ENCODE measurements at places on chromosomes 11 and 22. TPM values are rescaled to one million over a fixed set of nuclear protein-coding genes. Genes with fewer than 3 reads are reported as not detected.

The MRGPRX3 gene
- not detected for total RNA-seq

The GNB1L gene
- 20.4 TPM for total RNA-seq

DNA sequence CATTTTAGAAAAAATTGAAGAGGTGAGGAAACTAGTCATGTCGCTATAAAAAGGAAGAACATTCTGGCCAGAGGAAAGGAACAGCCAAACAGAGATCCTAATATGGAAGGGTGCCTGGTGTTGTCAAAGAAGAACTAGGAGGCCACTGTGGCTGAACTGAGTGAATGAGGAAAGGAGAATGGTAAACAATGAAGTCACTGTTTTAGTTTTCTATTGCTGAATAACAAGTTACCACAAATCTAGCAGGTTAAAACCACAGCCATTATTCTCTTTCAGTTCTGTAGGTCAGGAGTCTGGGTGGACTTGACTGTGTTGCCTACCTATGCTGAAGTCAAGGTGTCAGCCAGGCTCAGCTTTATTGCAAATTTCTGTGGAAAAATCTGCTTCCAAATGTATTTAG, 549.3 kb upstream of the CCDC90B start:
- no peak for DNase-seq

The FDXACB1 gene
- total RNA-seq, result 3.0 TPM

- DNase-seq, result no peak
These were observed 11.5 kb upstream of the TPP1 start for GRCh38 chr11:6630632-6631291.

DNA sequence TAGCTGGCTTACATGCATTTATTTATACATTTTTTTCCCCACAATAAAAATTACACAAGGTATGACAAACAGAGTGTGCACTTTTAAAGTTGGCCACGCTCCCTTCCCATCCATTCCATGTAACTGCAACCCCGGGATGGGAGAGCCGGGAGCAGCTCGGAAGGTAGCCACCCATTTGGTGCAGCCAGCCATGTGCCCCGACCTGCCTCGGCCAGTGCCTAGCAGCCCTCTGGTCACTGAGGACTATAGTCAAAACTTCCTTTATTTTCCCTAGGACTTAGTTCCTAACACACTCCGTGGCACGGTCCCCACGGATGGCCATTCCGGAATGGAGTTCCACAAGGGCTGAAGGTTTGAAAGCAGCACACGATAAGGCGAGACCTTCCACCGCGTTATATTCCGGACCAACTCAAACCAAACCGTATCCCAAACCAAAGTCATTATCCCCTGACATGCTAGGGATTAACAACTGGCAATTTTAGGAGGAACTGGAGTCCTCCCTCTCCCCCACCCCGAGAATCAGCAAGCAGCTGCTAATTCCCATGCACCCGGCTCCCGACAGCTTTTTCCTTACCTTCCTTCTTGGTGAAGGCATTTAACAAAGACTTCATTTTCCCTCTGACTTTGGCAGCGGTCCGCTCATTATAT, 426.4 kb downstream of the SHANK2 start:
- DNase-seq, result no peak

GRCh38 chr11:16125796-16126195, 230.6 kb downstream of the SOX6 start:
- no peak for DNase-seq
